ENCODE measurements at places on chromosomes 7 and 10.

GRCh38 chr7:78226059-78226719, 427.6 kb downstream of the PHTF2 start:
- DNase-seq, result peak; percentile 76

GRCh38 chr7:83451501-83452045, 197.4 kb downstream of the SEMA3E start:
- DNase-seq, result no peak

DNA sequence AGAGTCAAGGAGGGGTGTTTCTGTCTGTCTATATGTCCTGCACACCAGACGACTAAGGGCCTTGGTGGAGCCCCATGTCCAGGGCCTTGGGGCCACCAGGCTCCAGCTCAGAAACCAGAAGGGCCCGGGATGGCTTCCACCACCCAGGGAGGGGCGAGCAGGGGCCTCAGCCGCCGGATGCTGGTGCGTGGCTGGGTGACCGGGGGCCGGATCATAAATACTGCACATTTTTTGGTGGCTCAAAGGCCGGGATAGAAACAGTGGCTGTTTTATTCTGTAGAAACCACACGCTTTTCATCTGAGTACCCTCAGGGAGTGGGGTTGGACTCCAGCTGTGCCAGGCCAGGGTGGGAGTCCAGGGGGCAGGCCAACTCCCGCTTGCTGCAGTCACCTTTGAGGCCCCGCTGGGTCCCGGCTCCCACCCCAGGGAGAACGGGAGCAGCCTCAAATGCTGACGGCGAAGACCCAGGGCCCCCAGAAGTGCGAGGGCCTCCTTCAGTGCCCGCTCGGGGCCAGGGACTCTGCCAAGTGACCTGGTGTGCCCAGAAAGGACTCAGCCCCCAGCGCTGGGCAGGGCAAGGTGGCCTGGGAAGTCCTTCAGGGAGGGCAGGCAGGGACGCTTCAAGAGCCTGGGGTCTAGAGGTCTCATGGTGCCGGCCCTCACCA, 28.2 kb downstream of the PDGFA start:
- DNase-seq, result no peak

DNA sequence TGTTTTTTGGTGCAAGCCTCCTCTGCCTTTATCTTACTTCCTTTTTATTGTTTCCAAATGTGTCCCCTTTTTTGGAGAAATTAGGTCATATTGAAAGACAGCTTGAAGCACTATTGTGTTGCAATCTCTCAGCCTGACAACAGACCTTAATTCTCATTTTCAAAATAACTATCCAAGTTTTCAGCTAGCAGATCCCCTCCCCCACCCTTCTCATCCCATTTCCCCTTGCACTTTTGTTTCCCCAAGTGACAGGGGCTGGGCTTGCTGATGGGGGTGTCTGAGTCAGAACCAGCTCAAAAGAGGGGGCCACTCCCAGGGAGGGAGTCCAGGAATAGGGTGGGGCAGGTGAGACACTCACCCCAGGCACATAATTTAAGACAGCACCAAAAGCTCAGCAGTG, 75.3 kb downstream of the MKI67 start:
- DNase-seq, result no peak

DNA sequence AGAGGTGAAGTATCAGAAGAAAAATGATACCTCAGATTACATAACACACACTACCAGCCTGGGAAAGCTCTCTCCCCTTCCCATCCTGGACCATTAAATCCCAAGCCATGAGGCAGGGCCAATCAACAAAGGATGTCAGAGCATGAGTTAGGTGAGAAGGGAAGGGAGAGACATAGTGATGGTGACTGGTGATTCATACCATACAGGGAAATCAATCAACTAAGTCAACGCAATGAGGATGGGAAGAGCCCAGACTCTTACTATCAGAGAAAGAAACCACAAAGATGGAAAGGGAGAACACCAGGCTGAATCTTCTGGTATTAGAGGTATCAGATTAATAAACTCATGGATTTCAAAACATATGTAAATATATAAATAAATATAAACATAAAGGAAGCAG, 185.4 kb downstream of the KMT2E start:
- no peak for DNase-seq

GRCh38 chr10:75283078-75283670, 47.4 kb upstream of the COMTD1 start:
- no peak for DNase-seq

- DNase-seq, result no peak
These were observed 39.2 kb upstream of the OTUD1 start for GRCh38 chr10:23399701-23400144.

GRCh38 chr10:35643151-35644049, 1.3 kb upstream of the FZD8 start:
- DNase-seq, result peak; percentile 71

- DNase-seq, result no peak
These were observed 336.7 kb downstream of the C7orf25 start for GRCh38 chr7:42575171-42575570.

DNA sequence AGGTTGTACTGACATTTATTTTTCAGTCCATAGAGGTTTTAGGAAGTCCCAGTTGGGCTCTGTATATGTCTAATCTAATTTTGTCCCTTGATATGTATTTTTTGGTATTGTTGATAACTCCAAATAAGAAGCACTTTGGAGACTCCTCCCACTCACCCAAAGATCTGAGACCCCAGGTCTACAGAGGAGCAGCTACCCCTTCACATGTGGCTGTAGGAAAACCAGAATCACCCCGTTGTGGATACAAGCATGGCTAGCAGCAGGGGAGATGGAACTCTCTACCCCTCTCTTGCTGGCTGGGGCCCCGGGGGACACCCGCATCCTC, 9.4 kb downstream of the HHEX start:
- DNase-seq, result no peak

GRCh38 chr7:7434329-7434728, 101.3 kb downstream of the COL28A1 start:
- DNase-seq, result no peak

GRCh38 chr7:94332571-94332970, 62.1 kb upstream of the COL1A2 start:
- no peak for DNase-seq

GRCh38 chr7:6359021-6359420, 86.6 kb upstream of the CYTH3 start:
- peak; percentile 39 for DNase-seq

GRCh38 chr7:120966961-120967360, 16.4 kb downstream of the ING3 start:
- no peak for DNase-seq

DNA sequence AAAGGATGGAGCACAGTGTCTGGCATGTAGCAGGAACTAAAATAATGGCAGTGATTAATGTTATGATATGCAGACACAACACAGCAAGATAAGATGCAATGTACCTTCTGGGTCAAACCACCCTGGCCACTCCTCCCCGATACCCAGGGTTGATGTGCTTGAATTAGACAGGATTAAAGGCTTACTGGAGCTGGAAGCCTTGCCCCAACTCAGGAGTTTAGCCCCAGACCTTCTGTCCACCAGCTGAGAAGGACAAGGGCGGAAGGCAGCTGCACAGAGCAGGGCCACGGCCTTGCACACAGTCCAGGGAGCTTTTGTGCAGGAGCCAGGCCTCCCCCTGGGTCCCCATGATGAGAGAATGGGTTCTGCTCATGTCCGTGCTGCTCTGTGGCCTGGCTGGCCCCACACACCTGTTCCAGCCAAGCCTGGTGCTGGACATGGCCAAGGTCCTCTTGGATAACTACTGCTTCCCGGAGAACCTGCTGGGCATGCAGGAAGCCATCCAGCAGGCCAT, at the start of gene RBP3:
RBP3 (plus strand) TSS at position 226 of the 514 bp plus-strand sequence; CDS start at position 348, 122 bp downstream.
- no peak for DNase-seq

DNA sequence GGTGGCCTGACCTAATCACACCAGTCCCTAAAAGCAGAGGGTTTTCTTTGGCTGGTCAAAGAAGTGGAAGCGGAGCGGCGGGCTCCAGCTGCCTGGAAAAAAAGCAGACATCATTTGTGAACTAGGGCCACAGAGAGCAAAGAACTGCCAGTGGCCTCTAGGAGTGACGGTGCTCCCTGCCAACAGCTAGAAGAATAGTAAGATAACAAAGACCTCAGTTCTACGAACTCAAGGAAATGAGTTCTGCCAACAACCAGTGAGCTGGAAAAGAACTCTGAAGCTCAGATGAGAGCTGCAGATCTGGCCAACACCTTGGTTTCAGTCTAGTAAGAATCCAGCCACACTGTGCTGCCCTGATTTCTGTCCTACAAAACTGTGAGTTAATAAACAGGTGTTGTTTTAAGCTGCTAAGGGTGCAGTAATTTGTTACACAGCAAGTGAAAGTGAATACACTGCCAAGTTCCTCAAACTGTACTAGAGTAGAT, 178.0 kb downstream of the SRPK2 start:
- DNase-seq, result no peak

DNA sequence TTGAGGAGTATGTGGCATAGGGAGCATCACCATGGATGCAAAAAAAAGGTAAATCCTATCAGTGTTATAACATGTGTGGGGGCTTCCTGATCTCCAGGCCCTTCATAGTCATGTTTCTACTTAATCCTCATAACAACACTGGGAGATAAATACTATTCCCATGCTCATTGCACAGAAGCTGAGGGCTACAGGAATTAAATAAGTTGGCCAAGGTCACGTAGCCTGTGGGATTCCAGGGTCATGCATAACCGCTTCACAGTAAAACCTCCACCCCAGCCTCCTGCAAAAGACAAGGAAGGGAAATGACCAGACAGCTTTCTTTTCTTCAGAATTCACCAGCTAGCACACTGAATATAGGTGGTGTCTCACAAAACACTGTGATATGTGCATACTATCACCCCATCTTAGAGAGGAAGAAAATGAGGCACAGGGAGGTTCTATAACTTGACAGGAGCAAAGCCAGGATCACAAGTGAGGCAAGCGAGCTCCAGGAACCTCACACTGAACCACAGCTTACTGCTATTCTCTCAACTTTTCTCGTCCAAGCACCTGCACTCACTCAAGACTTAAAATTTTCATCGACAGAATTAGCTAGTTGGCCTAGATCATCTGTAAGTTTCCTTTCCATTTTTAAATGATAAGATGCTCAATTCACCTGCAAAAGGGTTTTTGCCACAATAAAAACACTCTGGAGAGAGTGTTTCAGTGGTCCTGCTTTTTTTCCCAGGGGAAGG, 13.4 kb downstream of the JAZF1 start:
- DNase-seq, result no peak

DNA sequence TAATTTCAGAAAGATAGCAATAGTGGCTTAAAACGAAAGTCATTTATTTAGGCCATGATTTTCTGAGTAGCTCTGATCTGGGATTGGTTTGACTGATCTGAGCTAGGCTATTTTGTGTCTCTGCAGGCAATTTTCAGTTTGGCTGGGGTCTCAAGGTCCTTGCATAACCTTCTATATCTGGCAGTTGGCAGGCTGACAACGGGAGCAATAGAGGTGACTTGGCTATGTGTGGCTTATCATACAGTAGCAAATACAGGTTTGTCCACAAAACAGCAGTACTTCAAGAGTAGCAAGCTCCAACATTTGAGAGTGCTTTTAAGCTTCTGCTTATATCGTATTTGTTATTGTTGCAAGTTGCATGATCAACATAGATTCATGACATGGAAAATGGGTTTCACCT, 1167.3 kb upstream of the CELF2 start:
- no peak for DNase-seq

DNA sequence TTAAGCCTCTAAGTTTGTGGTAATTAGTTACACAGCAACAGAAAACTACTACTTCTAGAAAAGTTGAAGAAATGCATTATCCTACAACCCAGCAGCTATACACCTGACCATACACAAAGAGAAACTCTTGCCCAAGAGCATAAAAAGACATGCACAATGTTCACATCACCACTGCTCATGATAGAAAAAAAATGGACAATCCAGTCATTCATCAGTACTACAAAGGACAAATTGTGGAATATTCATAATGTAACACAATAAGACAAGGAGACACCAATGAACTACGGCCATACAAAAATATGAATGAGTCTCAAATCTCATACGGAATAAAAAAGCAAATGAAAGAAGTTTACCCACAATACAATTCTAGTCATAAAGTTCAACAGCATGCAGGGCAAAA, 87.4 kb downstream of the ZFAND4 start:
- no peak for DNase-seq

DNA sequence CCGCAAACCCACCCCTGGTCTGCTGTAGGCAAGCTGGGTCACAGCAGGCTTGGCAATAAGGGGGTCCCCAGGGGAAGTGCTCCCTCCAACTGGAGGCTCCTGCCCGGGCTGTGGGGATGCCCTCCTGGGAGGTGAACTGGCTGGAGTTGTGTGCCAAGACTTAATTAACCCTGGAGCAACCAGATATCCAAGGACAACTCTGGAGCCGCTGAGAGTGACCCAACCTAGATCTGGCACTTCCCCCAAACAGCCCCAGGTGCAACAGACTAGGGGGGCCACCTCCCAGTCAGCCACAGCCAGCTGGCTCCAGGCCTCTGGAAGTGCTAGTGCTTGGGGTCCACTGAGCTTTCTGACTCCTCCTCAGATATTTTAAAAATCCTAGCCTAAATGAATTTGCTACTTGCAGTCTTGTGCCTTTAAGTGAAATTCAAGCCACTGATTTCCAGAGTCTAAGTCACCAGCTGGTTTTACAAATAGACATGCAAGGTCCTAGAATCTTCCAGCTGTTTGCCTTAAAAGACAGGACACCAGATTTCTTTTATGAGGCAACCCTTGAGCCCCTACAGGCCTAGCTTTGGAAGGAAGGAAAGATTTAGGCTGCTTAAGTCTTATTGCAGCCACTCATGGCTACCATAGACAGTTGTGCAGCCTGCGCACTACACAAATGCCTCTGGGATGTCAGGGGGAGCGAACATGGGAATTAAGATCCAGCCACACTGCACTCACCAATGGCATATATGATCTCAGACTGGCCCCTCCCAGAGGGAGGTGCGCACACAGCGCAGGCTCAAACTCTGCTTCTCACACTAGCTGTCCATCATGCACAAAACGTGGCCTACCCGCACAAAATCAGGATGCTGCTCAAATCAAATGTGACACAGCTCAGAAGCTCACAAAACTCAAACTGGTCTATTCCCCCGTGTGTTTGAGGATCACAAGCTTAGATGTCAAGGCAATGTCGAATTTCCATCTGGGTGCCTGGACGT, 42.6 kb upstream of the MYL10 start:
- no peak for DNase-seq

DNA sequence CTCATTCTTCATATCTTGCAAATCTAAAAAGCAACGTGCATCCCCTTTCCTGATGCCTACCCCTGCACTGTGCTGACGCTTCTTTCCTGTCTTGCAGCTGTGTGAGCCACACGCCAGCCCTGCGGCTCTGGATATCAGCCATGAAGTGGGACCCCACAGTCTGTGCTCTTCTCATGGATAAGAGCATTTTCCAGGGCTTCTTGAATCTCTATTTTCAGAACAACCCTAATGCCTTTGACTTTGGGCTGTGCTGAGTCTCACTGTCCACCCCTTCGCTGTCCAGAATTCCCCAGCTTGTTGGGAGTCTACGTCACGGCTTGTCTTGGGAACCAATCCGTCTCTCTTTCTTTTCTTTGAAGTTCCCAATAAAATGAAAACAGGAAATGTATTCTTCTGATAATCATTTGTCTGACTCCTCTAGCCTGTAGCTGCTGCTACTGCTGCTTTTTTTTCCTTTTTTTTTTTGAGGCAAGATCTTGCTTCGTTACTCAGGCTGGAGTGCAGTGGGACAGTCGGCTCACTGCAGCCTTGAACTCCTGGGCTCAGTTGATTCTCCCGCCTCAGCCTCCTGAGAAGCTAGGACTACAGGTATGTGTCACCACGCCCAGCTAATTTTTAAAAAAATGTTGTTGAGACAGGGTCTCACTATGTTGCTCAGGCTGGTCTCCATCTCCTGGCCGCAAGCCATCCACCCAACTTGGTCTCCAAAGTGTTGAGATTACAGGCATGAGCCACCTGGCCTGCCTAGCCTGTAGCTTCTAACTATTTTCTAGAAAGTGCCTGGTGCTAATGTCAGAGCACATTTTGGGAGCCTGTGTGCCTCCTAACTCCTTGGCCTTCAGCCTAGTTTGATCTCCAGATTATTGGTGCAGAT, 30.3 kb downstream of the GSTO2 start:
- DNase-seq, result no peak

GRCh38 chr7:70698219-70698832, 433.6 kb upstream of the GALNT17 start:
- peak; percentile 69 for DNase-seq
